ENCODE measurements at places on chromosomes 7 and 10.

GRCh38 chr7:156783864-156784263, 109.1 kb downstream of the LMBR1 start:
- no peak for DNase-seq

DNA sequence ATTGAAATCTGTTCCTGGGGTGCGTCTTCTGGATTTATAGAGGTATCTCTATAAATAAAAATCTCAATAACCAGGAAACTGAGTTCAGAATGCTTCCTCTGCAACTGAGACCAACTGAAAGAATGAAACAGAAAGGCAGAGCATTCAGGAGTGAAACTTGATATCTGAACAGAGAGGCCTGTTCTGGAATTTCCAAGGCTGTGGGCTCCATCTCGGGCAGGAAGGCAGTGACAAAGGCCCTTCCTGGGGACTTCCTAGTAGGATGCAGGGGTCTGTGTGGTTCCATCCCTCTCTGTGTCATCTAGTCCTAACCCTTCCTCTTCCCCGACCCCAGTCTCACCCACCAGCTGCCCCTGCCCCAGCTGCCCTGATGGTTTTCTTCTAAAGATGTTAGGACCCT, 52.0 kb downstream of the JCAD start:
- no peak for DNase-seq

- DNase-seq: no peak
Observed at GRCh38 chr10:103224133-103224532, 21.6 kb upstream of the RPEL1 start.

DNA sequence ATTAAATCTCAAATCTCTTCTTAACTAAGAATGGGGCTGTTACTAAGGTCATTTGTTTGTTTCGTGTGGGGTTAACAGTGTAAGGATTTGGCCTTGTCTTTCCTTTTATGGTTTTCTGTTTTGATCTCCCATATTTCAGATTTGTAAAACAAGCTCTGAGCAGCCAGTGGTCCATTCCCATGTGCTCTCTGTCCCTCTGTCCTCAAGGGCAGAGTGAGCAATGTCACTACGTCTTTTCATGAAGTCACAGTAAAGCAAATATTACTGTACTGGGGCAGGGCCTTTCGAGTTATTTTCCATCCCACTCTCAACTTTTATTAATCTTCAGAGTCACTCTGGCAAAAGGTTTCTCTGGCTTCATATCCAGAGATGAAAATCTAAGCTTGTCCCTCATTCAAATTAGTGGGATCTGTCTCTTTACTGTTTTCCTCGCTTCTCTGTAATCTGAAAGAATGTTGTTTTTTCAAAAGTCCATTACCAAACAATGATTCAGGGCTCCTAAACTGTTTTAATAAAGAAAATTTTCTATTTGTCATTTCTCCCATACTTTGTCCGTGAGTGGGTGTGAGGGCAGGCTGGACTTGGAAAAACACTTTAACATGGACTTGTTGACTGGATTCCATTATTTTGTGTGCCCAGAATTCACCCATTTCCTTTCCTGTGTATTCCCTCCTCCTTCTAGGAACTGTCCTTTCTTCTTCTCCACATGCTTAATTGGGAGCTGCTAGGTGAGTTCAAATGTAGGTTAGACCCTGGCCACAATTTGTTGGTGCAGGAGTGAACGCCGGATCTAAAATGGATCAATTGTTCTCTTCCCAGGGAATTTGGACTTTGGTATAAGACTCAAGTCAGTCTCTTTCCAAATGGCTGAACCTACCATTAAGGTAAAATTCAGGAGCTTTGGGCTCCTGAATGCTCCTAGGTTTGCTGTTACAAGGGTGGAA, 42.1 kb upstream of the NAMPT start:
- no peak for DNase-seq

GRCh38 chr10:7485244-7485556, 74.4 kb upstream of the SFMBT2 start:
- no peak for DNase-seq

- DNase-seq: peak; percentile 10
Observed at GRCh38 chr10:11113156-11113555, 95.5 kb downstream of the CELF2 start.

GRCh38 chr7:128792471-128793180, 858 bp downstream of the CCDC136 start:
- DNase-seq: no peak

DNA sequence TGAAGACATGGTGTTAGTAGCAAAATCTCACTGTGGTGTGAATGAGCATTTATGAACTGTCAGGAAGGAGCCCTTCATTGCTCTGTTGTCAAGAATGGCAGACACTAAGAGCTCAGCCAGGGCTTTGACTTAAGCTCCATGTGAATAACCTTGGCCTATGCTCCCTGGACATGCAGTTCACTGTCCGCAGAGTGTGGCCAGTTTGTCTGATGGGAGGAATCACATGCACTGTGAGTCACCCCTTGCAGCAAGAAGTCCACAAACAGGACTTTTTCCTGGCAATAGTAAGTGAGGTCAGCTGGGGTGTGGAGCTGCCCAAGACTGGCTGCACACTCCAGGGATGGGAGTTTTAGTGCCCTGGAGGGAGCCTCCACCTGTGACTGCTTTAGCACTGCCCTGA, 49.5 kb downstream of the ZNF37A start:
- DNase-seq: no peak

GRCh38 chr10:75352650-75353049, 48.9 kb downstream of the ZNF503 start:
- DNase-seq: no peak

DNA sequence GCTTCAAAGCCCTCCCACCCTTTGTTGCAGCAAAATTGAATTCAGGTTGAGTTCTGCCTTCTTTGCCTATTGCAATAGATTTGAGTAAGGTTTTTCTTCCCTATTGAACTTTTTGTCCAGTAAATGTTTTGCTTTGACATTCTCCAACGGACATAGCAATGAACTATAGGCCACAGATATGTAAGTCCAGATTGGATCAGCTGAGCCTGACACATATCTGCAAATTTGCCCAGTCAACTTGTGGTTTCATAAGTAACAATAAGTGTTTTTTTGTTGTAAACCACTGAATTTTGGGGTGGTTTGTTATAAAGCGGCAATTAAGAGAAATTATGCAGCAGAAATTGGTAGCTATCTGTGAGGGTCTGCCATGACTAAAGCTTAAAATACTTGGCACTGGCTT, 332.1 kb upstream of the SORCS1 start:
- DNase-seq: no peak

DNA sequence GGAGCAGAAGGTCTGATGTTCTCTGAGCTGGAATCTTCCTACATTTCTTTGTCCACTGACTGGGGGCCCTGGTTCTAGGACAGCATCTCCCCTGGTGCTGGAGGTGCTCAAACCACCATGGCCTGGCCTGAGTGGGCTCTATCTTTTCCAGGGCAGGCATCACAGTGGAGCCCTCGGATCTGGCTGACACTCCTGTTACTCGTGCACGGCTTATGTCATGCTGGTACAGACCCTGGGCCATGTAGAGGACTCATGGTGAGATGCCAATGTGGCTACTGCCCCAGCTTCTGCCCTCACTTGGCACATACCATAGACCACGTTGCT, 96.0 kb downstream of the HIPK2 start:
- DNase-seq: no peak

DNA sequence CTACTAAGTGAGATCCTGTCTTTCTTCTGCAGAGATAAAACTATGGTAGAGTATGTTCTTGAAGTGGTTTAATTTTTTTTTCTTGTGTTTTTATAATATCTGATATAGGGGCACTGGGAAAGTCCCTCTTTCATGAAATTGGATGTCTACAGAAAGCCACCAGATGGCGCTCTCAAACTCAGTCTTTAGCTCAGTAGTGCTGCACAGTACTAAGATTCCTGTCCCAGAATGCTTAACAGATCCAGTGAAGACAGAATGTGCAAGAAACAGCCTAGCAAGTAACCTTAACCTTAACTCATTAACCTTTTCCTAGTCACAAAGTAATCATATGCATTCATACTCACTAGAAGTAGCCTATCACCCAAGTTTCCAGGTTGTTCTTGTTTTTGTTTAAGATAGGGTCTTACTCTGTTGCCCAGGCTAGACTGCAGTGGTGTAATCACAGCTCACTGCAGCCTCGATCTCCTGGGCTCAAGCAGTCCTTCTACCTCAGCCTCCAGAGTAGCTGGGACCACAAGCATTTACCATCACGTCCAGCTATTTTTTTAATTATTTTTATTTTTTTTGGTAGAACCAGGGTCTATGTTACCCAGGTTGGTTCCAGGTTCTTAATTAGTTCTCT, 56.7 kb downstream of the IDE start:
- peak; percentile 42 for DNase-seq

DNA sequence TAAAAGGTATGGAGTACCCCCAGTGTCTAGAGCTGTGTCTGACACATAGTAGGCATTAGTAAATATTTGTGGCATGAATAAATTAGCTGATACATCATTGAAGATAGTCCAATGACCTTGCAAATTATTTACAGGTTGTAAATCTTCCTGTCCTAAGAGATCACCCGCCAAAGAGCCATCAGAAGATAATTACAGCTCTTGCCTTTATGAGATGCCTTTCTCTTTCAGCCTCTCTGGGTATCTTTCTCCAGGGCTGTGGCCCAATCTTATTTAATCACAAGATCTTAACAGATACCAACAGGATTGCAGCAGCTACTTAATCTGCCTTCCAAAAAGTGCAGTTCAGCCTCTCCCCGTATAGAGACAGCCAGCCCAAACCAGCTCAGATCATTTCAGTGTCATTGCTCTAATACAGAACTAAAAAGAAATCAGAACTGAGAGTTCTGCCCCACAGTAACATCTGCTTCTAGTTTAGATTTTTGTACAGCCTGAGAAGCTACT, 41.5 kb downstream of the MYOF start:
- no peak for DNase-seq

- no peak for DNase-seq
Observed at GRCh38 chr10:114271779-114272167, 32.7 kb downstream of the VWA2 start.

Data from GM19239 (cell line).